ENCODE measurements at places on chromosomes 2 and 18. TPM values are rescaled to one million over a fixed set of nuclear protein-coding genes. Genes with fewer than 3 reads are reported as not detected.

DNA sequence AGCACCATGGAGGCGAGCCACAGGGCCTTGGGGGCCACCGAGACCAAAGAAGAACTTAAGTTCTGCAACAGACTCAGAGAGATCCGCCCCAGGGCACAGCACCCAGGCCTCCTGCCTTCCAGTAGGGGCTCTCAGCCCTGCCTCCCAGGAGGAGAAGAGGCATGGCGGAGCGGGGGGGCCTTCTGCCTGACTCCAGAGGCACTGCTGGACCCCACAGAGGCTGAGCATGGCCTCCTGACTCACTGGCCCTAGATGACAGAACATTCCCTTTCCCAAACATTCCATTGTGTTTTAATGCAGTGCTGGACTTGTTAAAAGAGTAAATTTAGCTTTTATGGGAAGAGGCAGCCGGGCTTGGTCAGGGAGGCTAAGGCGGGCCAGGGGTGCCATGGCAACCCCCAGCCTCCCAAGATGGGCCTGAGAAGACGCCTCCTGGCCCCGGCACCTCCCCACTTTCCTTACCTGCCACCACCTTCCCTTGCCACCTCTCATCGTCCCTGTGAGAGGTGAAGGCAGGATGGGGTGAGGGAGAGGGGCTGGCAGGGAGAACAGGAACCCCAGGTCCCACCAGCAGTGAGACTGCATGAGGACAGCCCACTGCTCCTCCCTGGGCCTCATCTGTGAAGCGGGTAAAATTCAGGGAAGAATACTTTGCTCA lies 65.4 kb downstream of the SMAD7 start:
- peaks cover 2% of the 10 kb centered on the region for H3K27me3 ChIP-seq
- no peaks in the 10 kb centered on the region for H3K36me3 ChIP-seq
- no peak for DNase-seq
- H3K4me1 ChIP-seq = peaks cover 7% of the 10 kb centered on the region
- H3K4me3 ChIP-seq = no peak overlapping the region
- peak overlapping the region; percentile 9 for H3K27ac ChIP-seq

DNA sequence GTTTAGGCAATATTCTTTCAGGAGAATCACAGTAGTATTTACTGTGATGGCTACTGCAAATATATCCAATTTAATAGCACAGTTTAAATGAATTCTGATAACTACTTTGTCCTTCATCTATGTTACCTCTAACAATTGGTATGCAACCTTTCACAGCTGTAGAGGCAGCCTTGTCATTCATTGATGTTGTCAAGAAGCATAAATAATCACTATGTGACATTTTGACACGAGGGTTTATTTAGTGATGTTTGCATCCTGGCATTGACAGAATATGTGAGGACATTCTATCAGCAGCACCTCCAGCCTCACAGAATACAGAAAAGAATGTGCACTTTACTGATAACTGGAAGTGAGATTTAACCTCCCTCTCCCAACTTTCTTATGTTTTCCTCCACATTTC lies 9.3 kb upstream of the KCNJ3 start:
- H3K27me3 ChIP-seq = no peaks in the 10 kb centered on the region
- no peak overlapping the region for H3K27ac ChIP-seq
- DNase-seq = no peak
- H3K4me1 ChIP-seq = no peaks in the 10 kb centered on the region
- H3K4me3 ChIP-seq = no peak overlapping the region

- H3K4me1 ChIP-seq = no peaks in the 10 kb centered on the region
- no peak overlapping the region for H3K4me3 ChIP-seq
- H3K27ac ChIP-seq = no peak overlapping the region
- no peak for DNase-seq
- H3K27me3 ChIP-seq = peaks cover 52% of the 10 kb centered on the region
Observed at GRCh38 chr2:38201784-38202183, 125.8 kb upstream of the CYP1B1 start.

GRCh38 chr2:30678410-30679137 lies 128.7 kb downstream of the CAPN13 start:
- DNase-seq = peak; percentile 7
- no peaks in the 10 kb centered on the region for H3K4me1 ChIP-seq
- H3K27ac ChIP-seq = no peak overlapping the region
- peaks cover 9% of the 10 kb centered on the region for H3K27me3 ChIP-seq
- no peak overlapping the region for H3K4me3 ChIP-seq
- H3K36me3 ChIP-seq = no peaks in the 10 kb centered on the region

DNA sequence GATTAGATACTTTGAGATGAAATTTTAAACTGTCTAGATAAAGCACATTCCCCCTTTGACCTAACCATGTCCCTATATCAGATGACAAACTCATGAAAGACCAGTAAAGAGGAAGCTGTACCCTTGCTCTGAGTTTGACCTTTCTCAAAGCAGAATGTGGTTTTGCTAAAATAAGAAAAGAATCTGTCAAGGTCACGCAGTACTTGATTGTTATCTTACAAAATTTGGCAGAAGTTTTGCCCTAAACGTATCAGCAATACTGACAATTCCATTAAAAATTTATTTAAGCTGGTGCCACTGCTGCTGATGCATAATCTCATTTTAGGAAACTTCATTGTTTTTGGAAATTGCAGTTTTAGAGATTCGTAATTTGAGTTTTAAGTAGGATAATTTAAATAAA lies 31.2 kb upstream of the GALM start:
- H3K27me3 ChIP-seq = no peaks in the 10 kb centered on the region
- H3K36me3 ChIP-seq = no peaks in the 10 kb centered on the region
- peak overlapping the region; percentile 57 for H3K27ac ChIP-seq
- peak overlapping the region; percentile 25 for H3K4me3 ChIP-seq

GRCh38 chr2:74181739-74182138 lies 3.1 kb upstream of the MOB1A start:
- DNase-seq = no peak
- peaks cover 9% of the 10 kb centered on the region for H3K36me3 ChIP-seq
- no peak overlapping the region for H3K27ac ChIP-seq
- H3K4me3 ChIP-seq = no peak overlapping the region
- H3K4me1 ChIP-seq = peaks cover 27% of the 10 kb centered on the region
- no peaks in the 10 kb centered on the region for H3K27me3 ChIP-seq

- peaks cover 1% of the 10 kb centered on the region for H3K27me3 ChIP-seq
- H3K36me3 ChIP-seq = no peaks in the 10 kb centered on the region
- no peak for DNase-seq
- no peaks in the 10 kb centered on the region for H3K4me1 ChIP-seq
- no peak overlapping the region for H3K27ac ChIP-seq
Observed at GRCh38 chr2:222431869-222432268, 7.5 kb downstream of the SGPP2 start.

GRCh38 chr2:159497847-159498246 lies 118.5 kb downstream of the BAZ2B start:
- H3K27ac ChIP-seq = no peak overlapping the region
- no peaks in the 10 kb centered on the region for H3K27me3 ChIP-seq
- no peak overlapping the region for H3K4me3 ChIP-seq
- H3K4me1 ChIP-seq = peaks cover 13% of the 10 kb centered on the region
- H3K36me3 ChIP-seq = peaks cover 2% of the 10 kb centered on the region
- no peak for DNase-seq

- H3K27me3 ChIP-seq = no peaks in the 10 kb centered on the region
- no peak overlapping the region for H3K27ac ChIP-seq
- DNase-seq = no peak
- H3K4me1 ChIP-seq = no peaks in the 10 kb centered on the region
Observed at GRCh38 chr2:237563816-237564215, 2.6 kb upstream of the PRLH start.

- peaks cover 33% of the 10 kb centered on the region for H3K4me1 ChIP-seq
- peaks cover 4% of the 10 kb centered on the region for H3K36me3 ChIP-seq
- H3K27ac ChIP-seq = peak overlapping the region; percentile 92
- DNase-seq = no peak
- peaks cover 2% of the 10 kb centered on the region for H3K27me3 ChIP-seq
- peak overlapping the region; percentile 30 for H3K4me3 ChIP-seq
Observed at GRCh38 chr2:68907920-68908253, 36.7 kb upstream of the BMP10 start.

GRCh38 chr2:120669971-120670370 lies 65.7 kb upstream of the GLI2 start:
- no peak for DNase-seq
- no peaks in the 10 kb centered on the region for H3K4me1 ChIP-seq
- no peaks in the 10 kb centered on the region for H3K36me3 ChIP-seq

DNA sequence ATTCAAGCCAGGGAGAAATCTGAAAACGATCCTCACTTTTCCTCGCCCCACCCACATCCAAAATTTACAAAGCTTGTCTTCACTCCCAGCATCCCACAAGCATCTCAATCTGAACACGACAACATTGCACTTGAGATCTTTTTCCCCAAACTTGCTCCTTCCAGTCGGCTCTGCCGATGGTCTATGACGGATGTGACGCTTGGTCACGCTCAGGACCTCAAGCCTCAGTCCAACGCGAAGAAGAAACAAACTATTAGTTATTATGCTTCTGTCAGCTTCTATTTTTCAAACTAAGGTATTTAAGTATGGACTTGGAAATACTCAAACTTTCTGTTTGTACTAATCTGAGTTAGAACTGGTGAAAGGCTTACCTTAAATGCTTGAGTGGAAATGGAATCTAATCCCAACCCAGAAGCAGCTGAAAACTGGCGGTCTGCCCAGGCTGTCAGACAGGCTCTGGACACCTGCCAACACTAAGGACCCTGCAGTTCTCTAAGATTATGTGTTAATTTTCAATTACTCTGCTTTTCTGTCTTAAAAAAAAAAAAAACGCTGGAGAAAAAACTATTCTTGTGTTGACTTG lies 132.1 kb upstream of the DNMT3A start:
- no peak overlapping the region for H3K27ac ChIP-seq
- H3K4me3 ChIP-seq = no peak overlapping the region
- DNase-seq = no peak
- no peaks in the 10 kb centered on the region for H3K4me1 ChIP-seq
- H3K27me3 ChIP-seq = no peaks in the 10 kb centered on the region

DNA sequence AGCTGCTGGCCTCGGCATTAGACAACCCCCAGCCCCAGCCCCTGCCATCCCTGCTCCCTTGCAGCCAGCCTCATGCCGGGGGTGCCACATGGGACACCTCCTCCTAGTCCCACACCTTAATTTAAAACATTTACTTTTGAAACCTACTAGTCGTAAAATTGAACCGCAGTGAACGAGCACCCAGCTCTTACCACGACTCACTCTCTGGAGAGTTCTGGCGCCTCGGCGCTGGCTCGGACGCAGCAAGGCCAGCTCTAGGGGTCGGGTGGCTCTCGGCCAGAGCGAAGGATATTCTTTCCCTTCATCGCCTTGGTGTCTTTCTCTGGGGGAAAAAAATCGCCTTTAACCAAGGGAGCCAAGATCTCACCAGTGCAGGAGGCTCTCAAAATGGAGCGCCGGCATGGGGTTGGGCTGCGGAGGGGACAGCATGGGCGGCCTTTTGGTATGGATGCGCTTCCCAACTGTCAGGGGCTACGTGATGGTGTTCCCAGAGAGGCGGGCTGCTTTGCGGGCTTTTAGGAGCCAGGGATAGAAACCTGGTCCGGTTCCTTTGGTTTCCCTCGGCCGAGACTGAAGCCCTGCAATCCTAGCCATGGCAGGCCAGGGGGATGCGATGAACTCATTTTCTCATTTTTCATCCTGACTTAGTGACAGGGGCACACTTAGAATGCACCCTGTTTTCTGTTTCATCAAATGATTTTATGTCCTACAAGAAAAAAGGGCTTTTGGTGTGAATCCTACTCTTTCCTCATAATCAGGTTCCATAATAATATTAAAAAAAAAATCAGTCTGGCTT lies 2.0 kb downstream of the HPCAL1 start:
- peak overlapping the region; percentile 35 for H3K27ac ChIP-seq
- H3K4me1 ChIP-seq = peaks cover 59% of the 10 kb centered on the region
- DNase-seq = no peak
- H3K4me3 ChIP-seq = peak overlapping the region; percentile 99

DNA sequence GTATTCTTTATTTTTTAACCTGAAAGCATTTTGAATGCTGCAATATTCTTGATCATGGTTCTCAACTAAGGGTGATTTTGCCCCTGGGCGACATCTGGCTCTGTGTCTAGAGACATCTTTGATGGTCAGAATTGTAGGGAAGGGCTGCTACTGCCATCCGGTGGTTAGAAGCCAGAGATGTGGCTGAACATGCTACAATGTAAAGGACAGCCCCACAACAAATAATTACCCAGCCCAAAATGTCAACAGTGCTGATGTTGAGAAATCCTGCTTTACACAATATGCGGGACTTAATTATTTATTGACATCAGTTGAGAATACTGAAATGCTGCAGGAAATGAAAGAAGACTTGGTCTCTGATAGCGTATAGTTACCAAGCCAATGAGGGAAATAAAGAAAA lies 37.5 kb upstream of the SERPINB2 start:
- H3K36me3 ChIP-seq = no peaks in the 10 kb centered on the region
- no peaks in the 10 kb centered on the region for H3K4me1 ChIP-seq
- no peak overlapping the region for H3K4me3 ChIP-seq
- no peak overlapping the region for H3K27ac ChIP-seq
- no peak for DNase-seq
- peaks cover 14% of the 10 kb centered on the region for H3K27me3 ChIP-seq

DNA sequence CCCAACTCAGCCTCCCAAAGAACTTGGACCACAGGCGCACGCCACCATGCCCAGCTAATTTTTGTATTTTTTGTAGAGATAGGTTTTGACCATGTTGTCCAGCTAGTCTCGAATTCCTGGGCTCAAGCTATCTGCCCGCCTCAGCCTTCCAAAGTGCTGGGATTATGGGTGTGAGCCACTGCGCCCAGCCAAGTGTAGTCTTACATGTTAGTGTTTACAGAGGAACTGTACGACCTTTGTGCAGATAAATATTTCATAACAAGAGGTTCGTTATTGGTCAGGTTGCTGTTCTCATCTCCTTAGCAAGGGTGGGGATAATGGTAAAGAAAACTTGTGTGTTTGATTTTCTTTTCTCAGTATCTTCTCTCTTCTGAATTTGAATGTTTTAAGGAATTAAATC lies 46.5 kb downstream of the RALBP1 start:
- no peaks in the 10 kb centered on the region for H3K4me1 ChIP-seq
- no peaks in the 10 kb centered on the region for H3K27me3 ChIP-seq
- DNase-seq = no peak
- H3K4me3 ChIP-seq = no peak overlapping the region
- H3K27ac ChIP-seq = no peak overlapping the region
- peaks cover 42% of the 10 kb centered on the region for H3K36me3 ChIP-seq

DNA sequence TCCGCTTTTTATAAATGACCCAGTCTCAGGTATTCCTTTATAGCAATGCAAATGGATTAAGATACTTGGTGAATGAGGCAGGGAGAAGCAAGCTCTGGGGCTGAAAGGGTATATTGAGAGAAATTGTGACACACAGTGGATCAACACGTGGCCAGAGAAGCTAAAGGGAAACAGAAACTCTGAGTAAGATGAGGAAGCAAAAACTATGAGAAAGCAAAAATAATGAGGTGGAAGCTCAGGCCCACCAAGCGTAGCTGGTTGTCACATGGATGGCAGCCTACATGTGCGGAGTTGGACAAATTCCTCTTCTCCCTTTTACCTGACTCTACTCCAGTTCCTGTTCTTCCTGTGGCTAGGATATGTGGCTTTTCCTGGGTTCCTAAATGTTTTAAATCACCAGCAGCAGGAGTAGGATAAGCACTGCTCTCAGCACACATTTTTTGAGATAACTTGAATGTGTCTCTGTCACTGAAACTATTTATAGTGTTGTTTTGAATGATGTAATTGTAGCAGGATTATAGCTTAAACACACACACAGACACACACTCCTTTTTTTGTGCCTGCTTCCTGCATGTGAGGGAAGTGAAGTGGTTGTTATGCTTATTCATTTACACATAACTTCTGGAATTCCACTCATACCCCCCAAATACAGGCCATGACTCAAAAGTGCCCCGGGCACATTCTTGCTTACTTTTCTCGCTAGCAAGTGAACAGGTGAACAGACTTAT lies 30.1 kb upstream of the EPC2 start:
- H3K36me3 ChIP-seq = no peaks in the 10 kb centered on the region
- no peak for DNase-seq
- H3K4me1 ChIP-seq = peaks cover 13% of the 10 kb centered on the region

Gene ZFP36L2
- 166 TPM for total RNA-seq

Gene GAD1
- total RNA-seq = 1.6 TPM

Gene CYP27A1
- not detected for total RNA-seq

Gene RFX8
- 2.2 TPM for total RNA-seq

Gene SLC9A4
- 0.08 TPM for total RNA-seq

Gene EGR4
- total RNA-seq = not detected

Gene SF3B6
- 94.6 TPM for total RNA-seq

Gene POMC
- 2.1 TPM for total RNA-seq

Measured in activated CD8-positive, alpha-beta T cell treated with anti-CD3 and anti-CD28 coated beads, Interleukin-2, amount 10 ng/mL, durations not matched to agents 7 days and 5 days (primary cell).